ENCODE measurements at places on chromosomes 16 and 17.
A peak's percentile ranks its signal among the peaks of the same experiment; 100 is the strongest.

- no peak overlapping the region for H3K4me3 ChIP-seq
- no peaks in the 10 kb centered on the region for H3K4me1 ChIP-seq
- no peaks in the 10 kb centered on the region for H3K27me3 ChIP-seq
Observed at GRCh38 chr16:24988129-24988518, 27.0 kb downstream of the ARHGAP17 start.

DNA sequence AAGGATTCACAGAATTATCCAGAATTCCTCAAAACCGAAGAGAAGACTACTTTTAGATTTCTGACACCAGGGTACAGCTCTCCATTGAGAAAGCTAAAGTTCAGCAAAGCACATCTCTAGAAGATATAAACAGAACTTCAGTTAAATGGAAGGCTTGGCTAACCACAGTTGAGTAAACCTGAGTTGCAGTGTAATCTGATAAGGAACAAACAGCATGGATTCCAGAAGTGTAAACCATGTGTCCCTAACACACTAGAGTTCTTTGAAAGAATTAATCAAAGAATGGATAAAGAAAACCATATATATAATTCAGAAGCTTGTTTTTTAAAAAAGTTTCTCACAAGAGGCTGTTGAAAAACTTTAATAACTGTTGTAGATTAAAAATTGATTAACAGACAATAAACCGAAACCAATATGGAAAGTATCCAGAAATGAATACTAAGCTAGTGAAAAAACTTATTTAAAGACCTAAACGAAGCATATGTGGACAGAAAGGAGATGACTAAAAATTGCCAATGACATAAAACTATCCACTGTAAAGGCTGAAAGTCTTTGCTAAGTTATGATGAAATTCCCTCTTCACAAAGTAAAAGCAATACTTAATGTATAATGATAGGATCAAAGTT is 4.3 kb downstream of the RNF43 start:
- no peak overlapping the region for H3K27ac ChIP-seq
- DNase-seq = no peak
- H3K4me3 ChIP-seq = no peak overlapping the region
- H3K27me3 ChIP-seq = no peaks in the 10 kb centered on the region
- H3K36me3 ChIP-seq = no peaks in the 10 kb centered on the region
- no peaks in the 10 kb centered on the region for H3K4me1 ChIP-seq

- no peak for DNase-seq
- no peaks in the 10 kb centered on the region for H3K27me3 ChIP-seq
- H3K4me1 ChIP-seq = peaks cover 3% of the 10 kb centered on the region
- no peak overlapping the region for H3K27ac ChIP-seq
- H3K36me3 ChIP-seq = no peaks in the 10 kb centered on the region
- no peak overlapping the region for H3K4me3 ChIP-seq
Observed at GRCh38 chr17:67417507-67417906, 40.4 kb downstream of the PITPNC1 start.

DNA sequence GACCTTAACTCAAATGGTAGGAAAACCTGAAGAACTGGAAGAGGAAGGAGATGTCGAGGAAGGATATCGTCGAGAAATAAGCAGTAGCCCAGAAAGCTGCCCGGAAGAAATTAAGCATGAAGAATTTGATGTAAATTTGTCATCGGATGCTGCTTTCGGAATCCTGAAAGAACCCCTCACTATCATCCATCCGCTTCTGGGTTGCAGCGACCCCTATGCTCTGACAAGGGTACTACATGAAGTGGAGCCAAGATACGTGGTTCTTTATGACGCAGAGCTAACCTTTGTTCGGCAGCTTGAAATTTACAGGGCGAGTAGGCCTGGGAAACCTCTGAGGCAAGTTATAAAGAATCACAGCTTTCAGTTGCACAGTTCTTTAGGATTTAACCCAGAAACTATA is 15.5 kb downstream of the ERCC4 start:
- no peak overlapping the region for H3K4me3 ChIP-seq
- H3K36me3 ChIP-seq = peaks cover 2% of the 10 kb centered on the region
- no peaks in the 10 kb centered on the region for H3K27me3 ChIP-seq
- DNase-seq = peak; percentile 67
- H3K4me1 ChIP-seq = no peaks in the 10 kb centered on the region

DNA sequence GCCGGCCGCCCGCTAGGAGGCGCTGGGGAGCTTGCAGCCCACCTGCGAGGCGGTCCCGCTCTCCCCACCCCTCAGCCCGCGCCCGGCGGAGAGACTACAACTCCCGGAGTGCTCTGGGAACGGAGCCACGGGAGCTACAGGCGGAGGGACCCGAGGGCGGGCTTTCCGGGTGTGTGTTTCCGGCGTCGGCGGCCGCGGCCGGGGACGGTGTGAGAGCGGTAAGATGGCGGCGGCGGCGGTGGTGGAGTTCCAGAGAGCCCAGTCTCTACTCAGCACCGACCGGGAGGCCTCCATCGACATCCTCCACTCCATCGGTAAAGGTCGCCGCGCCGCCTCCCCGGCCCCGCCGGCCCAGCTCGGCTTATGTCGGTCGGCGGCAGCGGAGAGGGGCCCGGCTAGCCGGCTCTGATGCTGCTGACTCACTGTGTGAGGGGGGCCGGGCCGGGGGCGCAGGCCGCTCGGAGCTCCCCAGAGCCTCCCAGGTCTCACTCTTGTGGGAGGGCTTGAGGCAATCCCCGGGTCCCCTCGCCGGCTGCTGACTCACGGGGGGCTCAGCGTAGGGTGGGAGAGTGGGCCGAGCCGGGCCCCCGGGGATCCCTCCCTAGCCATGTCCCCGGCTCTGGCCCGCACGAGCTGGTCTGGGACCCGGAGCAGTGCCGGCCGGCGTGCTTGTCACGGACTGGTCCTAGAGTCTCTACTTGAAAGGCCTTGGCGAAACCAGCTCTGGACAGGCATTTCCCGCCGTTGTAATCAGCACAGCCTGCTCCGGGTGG is at the start of gene PSMD11:
Gene PSMD11, plus strand, starts transcription at position 210 of the 773 bp plus-strand sequence. Its CDS starts 14 bp downstream, at position 224.
- peak; percentile 99 for DNase-seq
- H3K27me3 ChIP-seq = no peaks in the 10 kb centered on the region
- H3K27ac ChIP-seq = peak within 1 kb of the TSS; percentile 54
- H3K4me1 ChIP-seq = no peaks in the 10 kb centered on the region
- H3K4me3 ChIP-seq = peak within 1 kb of the TSS; percentile 25

GRCh38 chr17:44220213-44221083 is 973 bp upstream of the UBTF start:
- no peaks in the 10 kb centered on the region for H3K27me3 ChIP-seq
- H3K4me3 ChIP-seq = peak overlapping the region; percentile 84
- H3K27ac ChIP-seq = peak overlapping the region; percentile 96
- peak; percentile 59 for DNase-seq
- H3K4me1 ChIP-seq = no peaks in the 10 kb centered on the region

DNA sequence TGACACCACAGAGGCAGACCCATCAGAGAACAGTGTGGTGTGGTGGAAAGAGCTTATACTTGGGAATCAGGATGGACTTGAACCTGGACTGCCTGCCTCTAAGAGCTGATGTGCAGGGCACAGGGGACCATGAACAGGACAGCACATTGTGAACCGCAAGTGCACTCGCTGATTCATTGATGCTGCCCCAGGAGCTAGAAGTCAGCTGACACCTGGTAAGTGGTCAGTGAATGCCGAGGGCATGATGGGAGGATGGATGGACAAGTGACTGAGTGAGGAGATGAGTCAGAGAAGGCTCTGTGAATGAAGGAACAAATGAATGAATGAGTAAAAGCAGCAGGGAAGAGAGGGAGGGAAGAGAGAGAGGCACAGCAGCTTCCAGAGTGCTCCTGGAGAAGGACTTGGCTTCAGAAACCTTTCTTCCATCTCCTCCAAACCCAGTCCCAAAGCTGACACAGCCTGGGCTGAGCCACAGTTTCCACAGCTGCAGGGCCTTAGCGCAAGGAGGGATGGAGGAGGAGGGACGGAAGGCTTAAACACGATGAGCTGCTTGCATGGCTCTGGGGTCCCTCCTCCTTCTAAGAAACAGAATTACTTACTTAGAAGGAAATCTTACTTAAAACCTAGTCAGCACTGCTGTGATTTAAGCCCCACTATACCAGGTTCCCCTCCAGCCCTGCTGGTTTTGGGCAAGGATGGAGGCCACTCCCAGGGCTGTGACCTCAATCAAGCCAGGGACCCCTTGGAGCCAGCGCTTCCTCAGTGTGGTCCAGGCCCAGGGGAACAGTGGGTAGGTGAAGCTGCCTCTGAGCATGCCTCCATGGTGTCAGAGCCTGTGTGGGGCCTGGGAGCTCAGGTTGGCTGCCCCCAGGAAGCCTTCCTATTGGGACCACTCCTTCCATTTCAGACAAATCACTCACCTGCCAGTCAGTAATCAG is 184.6 kb downstream of the TMEM132E start:
- H3K27me3 ChIP-seq = no peaks in the 10 kb centered on the region
- no peak for DNase-seq

- H3K36me3 ChIP-seq = no peaks in the 10 kb centered on the region
- no peak overlapping the region for H3K27ac ChIP-seq
- peaks cover 9% of the 10 kb centered on the region for H3K27me3 ChIP-seq
- H3K4me3 ChIP-seq = no peak overlapping the region
- no peak for DNase-seq
- H3K4me1 ChIP-seq = no peaks in the 10 kb centered on the region
Observed at GRCh38 chr16:57285379-57285778, 907 bp upstream of the PLLP start.

DNA sequence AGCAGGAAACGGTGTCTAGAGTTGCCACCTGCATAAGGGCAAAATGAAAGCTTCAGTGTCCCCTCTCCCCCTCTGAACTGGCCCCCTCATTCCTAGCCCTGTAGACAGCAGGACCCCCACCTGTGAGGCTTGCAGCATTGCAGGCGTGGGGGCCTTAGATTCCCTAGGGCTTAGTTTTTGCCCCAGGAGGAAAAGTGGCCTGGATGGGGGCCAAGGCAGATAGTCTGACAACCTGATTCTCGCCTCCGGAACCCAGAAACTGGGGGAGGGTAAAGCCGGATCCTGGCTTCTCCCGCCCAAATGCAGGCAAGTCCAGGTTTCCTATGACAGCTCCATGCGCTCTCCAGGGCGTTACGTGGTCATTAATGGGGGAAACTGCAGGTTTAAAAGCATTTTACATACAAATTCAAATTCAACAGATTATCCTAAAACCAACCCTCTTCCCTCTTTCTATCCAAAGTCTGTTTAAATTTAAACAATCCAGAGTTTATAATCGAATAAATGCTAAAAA is 678 bp upstream of the HOXB6 start:
- no peak for DNase-seq
- no peak overlapping the region for H3K4me3 ChIP-seq
- H3K27ac ChIP-seq = no peak overlapping the region
- peaks cover 89% of the 10 kb centered on the region for H3K27me3 ChIP-seq

DNA sequence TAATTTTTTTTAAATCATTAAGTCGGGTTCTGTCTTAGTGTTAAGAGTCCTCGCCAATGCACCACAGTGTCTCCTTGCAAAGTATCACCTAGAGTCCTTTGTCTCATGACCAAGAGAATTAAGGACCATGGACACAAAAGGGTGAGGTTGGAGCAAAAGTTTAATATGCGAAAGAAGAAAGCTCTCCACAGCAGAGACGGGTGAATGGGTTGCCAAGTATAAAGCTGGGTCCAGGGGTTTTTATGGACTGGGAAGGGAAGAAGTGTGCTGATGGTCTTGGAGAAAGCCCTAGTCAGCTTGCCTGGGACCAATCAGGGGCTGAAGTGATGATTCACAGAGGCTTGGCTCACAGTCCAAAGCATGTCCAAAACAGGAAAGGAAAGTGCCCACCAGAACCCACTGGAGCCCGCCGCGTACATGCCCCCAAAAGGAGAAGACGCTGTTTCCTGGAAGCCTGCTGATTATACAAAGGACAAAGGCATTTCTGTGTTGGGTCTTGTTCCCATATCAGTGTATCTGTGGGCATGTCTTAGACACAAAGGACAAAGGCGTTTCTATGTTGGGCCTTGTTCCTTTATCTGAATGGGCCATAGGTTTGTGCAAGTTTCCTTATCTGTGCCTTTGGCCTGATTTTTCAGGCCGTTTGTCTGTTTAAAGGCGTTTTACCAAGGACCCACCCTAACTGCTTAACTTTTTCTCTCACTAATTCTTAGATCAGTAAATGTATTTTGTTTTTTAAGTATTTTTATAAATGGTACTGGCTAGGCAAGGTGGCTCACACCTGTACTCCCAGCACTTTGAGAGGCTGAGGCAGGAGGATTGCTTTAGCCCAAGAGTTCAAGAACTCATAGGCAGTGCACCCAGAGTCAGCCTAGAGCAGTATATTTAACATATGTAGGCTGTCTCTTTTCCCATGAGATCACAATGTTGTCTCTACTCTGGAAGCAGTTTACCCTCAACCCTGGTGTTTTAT is 28.7 kb upstream of the ATF7IP2 start:
- no peaks in the 10 kb centered on the region for H3K4me1 ChIP-seq
- no peaks in the 10 kb centered on the region for H3K27me3 ChIP-seq
- no peak overlapping the region for H3K4me3 ChIP-seq

DNA sequence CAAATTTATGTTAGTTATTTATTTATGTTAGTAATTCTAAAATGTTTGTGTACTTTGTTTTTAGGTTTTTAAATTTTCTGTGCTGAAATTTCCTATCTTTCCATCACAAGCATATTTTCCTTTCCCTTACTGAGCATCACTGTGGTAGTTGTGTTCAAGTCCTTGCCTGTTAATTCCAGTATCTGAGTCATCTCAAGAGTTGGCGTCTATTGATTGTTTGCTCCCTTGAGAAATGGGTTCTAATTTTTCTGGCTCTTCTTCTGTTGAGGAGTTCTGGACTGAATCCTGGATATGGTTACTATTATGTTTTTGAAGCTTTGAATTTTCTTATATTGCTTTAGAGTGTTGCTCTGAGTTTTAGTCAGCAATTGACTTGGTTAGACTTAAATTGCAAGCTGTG is 56.3 kb downstream of the GAN start:
- no peak overlapping the region for H3K4me3 ChIP-seq
- H3K4me1 ChIP-seq = no peaks in the 10 kb centered on the region
- no peaks in the 10 kb centered on the region for H3K36me3 ChIP-seq

DNA sequence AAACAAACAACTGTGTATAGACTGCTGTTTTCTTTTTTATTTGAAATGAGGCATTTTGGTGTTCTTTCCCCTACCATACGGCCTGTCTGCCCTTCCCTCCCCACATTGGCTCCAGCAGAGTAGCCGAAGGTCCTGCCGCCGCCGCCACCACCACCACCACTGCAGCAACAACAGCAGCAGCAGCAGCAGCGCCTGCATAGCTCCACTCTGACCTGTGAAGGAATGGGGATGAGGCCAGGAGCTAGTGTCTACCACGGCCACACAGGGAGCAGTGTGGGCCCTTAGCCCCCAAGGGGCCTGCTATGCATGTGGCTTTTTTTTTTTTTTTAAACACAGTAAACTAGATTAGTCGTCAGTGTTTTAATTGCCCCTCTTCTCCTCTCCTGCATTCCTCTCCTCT is 5.6 kb upstream of the CDK5R1 start:
- H3K4me3 ChIP-seq = no peak overlapping the region
- H3K27ac ChIP-seq = no peak overlapping the region
- H3K27me3 ChIP-seq = no peaks in the 10 kb centered on the region
- H3K36me3 ChIP-seq = peaks cover 12% of the 10 kb centered on the region
- H3K4me1 ChIP-seq = peaks cover 11% of the 10 kb centered on the region

Data from mesendoderm (in vitro differentiated cells).